Activated CD4-positive, alpha-beta memory T cell treated with anti-CD3 and anti-CD28 coated beads for 36 hours (primary cell): ENCODE measurements at places on chromosomes 11 and 22.

GRCh38 chr11:73201888-73202780, 15.9 kb upstream of the P2RY2 start:
- DNase-seq = no peak

DNA sequence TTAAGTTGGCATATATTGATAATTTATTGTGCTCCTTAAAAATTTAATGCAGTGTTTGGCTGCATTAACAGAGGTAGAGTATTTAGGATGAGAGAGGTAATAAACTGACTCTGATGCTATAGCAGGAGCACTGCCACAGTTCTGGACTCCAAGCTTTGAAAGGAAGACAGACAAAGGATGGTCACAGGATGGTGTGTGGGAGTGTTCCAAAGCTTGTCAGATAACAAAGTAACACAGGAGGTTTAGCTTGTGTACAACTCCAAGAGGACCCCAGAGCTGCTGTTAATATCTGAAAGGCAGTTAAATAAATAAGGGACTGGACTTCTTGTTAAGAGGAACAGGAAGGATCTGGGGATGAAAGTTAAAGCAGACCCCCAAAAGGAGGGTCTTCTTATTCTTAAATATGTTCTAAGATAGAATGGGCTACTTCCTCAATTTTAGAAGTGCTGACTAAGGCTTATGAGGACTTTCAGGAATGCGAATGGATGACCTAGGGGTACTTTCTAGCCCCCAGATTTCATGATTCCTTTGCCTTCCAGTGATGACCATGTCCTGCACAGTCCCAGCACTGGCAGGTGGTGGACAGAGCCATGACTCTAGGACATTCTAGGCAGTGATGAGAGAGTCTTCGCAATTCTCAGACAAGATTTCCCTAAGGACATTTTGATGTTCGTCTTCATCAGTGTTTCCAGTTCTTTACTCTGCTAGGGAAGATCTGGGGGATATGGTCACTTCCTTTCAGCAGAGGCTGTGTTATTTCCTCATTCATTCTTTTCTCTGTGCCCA, 149.1 kb upstream of the RASSF10 start:
- DNase-seq = no peak

GRCh38 chr11:65651589-65652510, 10.9 kb downstream of the RELA start:
- DNase-seq = no peak

DNA sequence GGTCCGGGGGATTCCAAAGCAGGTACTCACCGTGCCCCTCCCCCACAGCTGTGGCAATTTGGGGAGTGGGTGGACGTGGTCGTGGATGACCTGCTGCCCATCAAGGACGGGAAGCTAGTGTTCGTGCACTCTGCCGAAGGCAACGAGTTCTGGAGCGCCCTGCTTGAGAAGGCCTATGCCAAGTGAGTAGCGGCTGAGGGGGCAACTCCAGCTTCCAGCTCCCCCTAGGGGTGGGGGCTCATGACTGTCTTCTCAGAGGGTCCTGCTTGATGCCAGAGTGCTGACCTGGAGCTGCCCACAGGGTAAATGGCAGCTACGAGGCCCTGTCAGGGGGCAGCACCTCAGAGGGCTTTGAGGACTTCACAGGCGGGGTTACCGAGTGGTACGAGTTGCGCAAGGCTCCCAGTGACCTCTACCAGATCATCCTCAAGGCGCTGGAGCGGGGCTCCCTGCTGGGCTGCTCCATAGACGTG, 4.2 kb downstream of the CAPN1 start:
- DNase-seq = no peak

- no peak for DNase-seq
Observed at GRCh38 chr22:42291287-42291686, 20.8 kb upstream of the TCF20 start.

GRCh38 chr22:24198682-24199052, 17.4 kb downstream of the SUSD2 start:
- DNase-seq = no peak

- no peak for DNase-seq
Observed at GRCh38 chr11:69333879-69334278, 39.9 kb downstream of the MYEOV start.

DNA sequence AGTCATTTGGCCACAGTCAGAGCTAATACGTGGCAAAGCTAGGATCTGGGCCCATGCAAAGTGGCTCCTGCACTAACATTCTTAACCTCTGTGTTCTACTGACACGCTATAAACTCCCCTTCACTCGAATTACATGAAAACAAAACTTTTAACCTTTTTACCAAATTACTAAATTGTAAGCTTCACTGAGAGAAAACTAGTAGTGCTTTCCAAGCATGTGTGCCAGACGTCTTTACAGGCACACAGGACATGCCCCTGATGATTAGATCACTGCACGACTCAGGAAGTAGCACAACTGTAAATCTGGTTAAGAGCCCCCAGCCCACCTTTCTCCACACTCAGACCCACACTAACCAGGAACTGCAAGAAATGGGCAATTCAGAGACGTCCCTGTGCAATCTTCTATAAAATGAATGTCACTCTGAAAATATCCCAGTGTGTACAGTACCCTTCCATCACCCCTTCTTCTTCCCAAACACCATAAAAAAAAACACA, 16.1 kb downstream of the PHF21A start:
- no peak for DNase-seq

DNA sequence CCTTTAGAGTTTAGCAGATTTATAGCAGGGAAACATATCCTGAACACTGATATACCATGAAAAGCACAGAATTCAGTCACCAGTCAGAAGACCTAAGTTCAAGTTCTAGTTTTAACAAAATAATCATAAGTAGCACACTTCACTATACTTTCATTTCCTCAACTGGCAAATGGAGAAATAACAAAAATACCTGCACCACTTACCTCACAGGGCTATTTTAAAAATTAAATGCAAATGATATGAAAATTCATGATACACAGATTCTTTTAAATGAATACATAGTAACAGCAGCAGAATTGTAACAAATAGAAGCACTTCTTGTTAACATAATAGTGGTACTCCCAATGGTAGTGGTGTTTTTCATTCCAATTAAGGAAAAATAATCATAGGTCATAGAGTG, 139.0 kb downstream of the FCHSD2 start:
- DNase-seq = no peak

DNA sequence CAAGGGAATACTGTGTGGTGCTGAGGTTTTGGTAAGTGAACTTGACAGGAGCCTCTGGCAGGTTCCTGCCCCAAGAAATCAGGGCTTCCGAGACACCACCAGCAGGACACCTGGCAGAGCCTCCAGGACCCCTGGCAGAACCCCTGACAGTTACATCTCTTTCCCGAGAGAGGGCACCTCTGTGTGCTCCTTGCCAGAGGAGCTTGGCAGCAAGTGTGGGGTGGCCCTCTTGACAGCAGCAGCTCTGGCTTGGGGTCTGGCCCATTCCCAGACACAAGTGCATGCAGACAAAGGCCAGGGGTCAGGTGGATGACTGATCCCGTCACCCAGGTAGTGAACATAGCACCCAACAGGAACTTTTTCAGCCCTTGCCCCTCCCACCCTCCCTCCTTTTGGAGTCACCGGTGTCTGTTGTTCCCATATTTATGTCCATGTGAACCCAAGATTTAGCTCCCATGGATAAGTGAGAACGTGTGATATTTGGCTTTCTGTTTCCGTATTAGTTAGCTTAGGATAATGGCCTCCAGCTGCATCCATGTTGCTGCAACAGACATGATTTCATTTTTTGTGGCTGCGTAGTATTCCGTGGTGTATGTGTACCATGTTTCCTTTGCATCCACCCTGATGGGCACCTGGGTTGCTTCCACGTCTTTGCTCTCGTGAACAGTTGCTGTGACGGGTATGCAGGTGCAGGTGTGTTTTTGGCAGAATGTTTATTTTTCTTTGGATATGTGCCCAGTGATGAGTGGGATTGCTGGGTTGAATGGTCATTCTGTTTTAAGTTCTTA, 21.2 kb upstream of the OSBPL5 start:
- no peak for DNase-seq

DNA sequence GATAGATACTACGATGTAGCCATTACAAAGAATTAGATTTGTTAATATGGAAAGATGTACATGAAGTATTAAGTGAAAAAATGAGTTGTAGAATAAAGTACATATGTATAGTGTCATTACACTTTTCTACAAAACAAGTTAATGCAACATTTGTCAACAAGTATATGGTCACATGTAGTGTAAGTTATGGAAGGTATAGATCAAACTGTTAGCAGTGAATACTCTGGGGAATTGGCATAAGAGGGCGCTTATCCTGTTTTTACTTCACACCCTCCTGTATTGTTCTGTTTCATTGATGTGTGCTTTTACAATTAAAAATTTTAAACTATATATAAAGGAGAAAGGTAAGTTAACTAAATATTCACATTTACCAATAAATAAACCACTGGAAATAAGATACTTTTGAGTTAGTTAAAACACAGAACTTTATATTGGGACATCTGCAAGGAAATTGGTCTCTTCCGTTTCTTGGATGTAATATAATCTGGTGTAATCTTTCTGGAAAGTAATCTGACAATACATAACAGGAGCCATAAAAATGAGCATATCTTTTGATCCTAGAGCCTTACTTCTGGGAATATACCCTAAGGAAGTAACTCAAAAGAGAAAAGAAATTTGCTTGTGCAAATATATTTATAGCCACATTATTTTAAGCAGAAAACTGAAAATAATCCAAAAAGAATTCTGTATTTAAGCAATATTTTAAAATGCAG, 34.5 kb downstream of the CSTPP1 start:
- no peak for DNase-seq

GRCh38 chr11:116276051-116277044, 496.4 kb downstream of the BUD13 start:
- DNase-seq = peak; percentile 85

GRCh38 chr22:50585781-50586180, 3.1 kb upstream of the CHKB start:
- no peak for DNase-seq

- DNase-seq = no peak
Observed at GRCh38 chr22:49553518-49554295, 274.0 kb downstream of the BRD1 start.

- DNase-seq = peak; percentile 73
Observed at GRCh38 chr11:47514825-47515647, 37.9 kb downstream of the CELF1 start.

- no peak for DNase-seq
Observed at GRCh38 chr11:21948876-21949275, 244.0 kb upstream of the ANO5 start.

DNA sequence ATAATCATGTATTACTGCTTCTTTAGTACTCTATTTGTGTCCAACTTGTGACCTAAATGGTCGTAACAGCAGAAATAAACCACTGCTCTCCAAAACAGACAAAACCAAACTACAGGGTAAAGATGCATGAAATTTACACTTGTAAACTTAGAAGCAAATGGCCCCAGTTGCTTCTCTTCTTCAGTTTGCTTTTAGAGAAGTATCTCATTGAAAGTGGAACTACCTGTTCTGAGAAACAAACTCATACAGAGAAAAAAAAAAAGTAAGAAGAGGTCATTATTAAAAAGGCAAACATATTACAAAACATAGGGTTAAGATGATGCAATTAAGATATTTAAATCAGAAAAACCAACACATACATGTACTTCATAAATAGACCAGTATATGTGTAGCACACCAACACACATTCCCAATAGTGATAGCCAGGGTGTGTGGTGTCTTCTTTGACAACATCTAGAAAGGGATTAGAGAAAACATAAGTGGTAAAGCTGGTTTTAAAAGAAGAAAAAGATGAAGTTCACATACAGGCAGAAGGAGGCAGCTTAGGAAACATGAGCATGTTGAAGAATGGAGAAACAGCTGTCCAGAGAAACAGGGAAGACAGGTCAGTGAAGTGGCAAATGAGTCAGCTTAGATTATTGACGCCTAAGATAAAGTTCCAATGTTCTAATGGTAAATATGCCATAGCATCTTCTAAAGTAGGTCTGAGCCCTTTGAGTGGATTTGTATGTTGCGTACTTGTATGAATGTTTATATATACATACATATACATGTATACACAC, 844.7 kb upstream of the CCDC90B start:
- no peak for DNase-seq

DNA sequence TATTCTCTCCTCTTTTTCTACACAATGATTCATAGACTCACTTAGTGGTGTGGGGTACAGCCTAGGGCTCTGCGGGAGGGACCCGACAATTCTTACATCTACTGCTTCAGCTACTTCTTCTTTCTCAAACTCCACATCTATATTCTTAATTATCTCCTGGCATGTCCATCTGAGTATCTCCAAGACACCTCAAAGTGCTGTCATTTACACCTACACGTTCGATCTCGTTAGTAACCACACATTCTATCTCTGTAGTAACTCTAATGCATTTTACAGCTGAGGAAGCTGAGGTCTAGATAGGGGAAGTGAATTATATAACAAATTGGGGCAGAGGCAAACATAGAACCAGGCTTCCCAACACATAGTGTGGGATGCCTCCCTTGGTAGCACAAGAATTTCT, 27.7 kb upstream of the RRM1 start:
- no peak for DNase-seq

DNA sequence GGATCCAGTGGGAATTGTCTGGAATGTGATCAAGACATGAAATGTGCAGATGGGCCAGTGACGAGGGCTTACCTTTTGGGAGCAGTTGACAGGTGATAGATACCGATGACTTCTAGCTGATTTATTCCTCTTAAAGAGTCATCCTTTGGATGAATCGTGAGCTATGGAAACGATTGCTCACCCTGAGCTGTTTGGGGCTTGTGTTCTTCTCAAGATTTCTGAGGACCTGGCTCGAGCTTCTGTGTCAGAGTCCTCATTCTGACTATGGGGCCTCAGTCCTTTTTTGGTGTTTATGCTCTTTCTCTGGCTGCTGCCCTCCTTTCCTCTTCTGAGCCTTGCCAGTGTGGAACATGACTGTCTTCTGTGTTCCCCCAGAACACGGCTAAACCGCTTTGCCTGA, 11.9 kb upstream of the AMPD3 start:
- peak; percentile 61 for DNase-seq

DNA sequence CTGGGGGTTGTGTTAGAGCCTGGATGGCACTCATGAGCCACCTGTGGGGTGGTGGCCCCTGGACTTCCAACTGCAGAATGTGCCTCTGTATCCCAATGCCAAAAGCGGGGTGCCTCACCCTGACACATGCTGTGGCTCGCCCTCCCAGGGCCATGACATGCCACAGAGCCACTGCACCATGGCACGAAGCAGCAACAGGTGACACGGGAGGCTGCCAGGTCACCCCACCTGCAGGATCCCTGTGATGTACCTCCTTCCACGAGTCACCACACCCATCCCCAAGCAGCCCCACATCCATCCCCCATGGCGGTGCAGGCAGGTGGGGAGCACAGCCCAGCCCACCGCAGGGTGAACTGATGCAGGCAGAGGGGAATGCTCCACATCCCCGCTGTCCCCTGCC, 14.8 kb downstream of the NECTIN1 start:
- DNase-seq = no peak

GRCh38 chr11:89381094-89381493, 110.1 kb downstream of the NOX4 start:
- DNase-seq = no peak
